ENCODE measurements at places on chromosomes 3 and 15. TPM values are rescaled to one million over a fixed set of nuclear protein-coding genes. Genes with fewer than 3 reads are reported as not detected.

- DNase-seq, result no peak
Observed at GRCh38 chr3:30952786-30953185, 58.3 kb upstream of the GADL1 start.

DNA sequence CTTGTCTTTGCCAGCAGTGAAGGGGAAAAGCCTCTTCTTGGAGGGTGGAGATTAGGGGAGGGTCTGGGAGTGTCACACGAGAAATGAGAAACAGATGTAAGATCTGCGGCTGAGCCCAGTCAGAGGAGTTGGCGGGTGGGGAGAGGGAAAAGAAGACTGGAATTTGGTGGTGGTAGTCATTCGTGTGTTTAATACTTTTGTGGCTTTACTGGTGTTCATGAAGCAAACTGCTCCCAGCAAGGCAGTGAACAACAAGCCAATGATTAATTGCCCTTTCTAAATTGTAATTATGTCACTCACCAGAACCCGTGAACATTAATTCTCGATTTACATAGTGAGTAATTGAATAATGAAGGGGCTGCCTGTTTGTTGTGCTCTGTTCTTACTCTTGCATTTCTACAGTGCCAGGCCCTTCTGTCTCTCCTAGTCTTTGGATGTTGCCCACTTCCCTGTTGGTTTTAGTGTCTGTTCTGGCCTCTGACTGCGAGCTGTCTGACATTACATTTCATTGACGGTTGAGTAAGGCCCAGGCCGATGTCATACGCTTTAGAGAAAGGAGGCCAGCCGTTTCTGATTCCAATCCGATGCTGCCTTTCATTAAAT lies 78.0 kb downstream of the CHCHD6 start:
- no peak for DNase-seq

CEMIP gene
- total RNA-seq, result 4.4 TPM

DNA sequence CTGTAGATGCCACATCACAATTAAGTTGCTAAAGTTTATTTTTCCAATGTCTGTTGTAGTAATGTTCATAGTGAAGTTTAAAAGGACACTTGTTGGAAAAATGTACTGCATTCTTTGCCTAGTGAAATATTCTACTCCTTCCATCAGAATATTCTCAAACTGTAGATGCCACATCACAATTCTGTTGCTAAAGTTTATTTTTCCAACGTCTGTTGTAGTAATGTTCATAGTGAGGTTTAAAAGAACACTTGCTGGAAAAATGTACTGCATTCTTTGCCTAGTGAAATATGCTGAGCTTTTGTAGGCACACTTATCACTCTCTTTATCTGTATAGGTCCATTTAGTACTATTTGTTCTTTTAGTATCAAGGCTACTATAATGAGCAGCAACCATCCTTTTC lies 836.1 kb downstream of the NAALADL2 start:
- DNase-seq, result no peak

SPTSSB gene
- total RNA-seq, result 3.6 TPM

Measured in occipital lobe (tissue), 3 donors.